GM12864 (cell line): ENCODE measurements at places on chromosomes 7 and 10.

DNA sequence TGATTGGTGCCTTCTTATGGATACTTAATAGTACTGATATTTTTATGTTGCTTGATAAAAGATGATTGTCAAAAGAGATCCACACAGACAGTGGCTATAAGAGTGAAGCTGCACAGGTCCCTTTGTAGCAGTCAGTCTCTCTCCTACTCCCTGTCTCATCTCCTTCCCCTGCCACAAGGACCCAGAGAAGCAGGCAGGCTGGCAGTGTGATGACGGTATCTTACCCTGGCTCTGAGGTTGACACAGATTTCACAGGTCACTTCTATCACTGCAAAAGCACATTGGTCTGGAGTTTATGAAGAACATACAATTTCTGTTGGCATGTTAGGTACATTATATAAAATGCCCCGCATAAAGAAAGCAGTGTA lies 64.4 kb upstream of the AHR start:
- DNase-seq = no peak

GRCh38 chr7:16652888-16653287 lies 6.9 kb downstream of the BZW2 start:
- DNase-seq = no peak

DNA sequence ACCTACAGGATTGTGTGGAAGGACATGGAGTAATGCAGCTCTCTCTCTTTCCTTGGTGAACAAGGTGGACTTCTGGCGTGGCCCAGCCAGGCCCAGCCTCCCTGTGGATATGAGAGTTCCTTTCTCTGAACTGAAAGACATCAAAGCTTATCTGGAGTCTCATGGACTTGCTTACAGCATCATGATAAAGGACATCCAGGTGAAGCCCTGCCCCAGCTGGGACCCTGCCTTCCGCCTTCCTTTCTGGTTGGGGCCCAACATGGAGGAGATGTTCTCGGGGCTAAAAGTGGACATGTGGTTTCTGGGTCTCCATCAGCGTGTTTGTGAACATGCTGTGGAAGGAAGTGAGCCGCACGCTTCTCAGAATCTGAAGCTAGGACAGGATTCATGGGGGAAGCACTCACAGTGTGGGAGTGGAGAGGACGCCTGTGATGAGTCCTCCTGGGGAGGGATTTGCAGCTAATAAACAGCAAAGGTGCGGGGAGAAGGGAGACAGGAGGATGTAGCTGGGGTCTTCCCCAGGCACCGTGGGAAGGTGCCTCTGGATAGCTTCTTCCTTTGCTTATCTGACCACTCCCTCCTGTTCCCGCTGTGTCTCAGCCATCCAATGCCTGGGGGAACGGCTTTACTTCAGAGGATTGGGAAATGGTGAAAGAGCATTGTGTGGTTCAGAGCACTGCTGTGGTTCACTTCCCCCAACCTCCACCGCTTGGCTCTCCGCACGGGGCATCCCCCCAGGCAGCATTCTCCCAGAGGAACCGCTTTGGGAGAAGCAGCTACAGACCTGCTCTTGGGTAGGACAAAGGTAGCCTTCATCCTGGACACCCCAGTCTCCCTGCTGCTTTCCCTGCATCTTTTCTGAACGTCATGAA lies 5.5 kb downstream of the CPA5 start:
- DNase-seq = no peak

DNA sequence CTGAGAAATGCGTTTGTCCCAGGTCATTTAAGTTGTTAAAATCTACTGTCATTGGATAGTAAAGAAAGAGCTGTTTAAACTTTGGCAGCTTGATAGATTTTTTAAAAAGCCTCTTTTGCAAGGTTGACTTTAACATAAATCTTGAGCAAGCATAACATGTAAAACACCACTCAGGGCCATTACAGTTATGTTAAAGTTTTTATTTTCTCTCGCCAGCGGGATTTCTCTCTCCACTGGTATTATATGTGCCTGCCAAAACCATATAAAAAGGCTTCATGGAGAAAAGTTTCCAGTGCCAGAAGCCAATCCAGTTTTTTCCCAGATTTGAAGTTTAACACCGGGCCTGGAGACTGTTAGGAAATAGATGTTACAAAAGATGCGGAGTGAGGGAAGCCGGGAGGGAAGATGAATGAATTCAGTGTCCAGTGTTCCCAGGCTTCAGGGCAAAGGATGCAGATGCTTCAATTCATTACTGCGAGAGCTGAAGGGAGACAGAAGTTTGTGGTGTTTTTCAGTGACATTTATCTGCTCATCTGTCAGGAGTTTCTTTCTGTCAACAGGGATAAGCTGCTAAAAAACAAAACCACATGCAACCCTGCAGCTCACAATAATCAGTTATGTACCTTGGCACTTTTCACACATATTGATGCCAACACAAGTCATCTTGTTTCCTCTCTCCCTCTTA lies 155.5 kb downstream of the SPAG6 start:
- no peak for DNase-seq

DNA sequence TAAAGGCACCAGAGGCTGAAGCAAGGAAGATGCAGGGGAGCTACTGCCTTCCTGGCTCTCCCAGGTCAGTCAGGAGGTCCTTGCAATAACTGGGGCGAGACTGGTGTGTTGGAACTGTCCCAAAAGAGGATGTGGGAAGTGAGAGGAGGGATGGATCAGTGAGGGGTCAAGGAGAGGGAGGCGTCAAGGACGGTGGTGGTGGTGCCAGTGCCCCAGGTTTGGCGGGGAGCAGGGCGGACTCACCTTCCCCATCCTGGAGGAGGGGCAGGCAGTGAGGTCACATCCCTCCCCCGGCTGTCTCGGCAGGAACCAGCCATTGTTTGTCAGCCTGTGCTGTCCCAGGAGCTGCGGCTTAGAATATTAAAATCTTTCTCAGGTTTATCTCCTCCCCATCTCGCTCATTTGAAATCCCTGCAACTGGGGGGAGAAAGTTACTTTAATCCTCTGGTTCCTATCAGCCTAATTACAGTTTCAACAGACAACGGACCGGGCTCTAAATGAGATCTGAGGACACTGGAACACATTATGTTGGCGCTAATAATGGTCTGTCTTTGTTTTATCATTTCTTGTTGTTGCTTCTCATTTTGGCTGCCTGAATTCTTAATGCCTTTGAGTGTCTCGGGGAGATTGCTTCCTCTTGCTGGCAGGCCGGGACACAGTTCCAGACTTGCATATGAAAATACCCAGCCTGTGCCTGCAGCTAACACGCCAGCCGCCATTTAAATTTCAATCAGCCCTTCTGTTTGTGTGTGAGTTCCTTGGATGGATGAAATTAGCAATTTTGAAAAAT lies 387.5 kb downstream of the RPS24 start:
- no peak for DNase-seq

- DNase-seq = no peak
These were observed 197.6 kb downstream of the DIP2C start for GRCh38 chr10:491667-492424.

DNA sequence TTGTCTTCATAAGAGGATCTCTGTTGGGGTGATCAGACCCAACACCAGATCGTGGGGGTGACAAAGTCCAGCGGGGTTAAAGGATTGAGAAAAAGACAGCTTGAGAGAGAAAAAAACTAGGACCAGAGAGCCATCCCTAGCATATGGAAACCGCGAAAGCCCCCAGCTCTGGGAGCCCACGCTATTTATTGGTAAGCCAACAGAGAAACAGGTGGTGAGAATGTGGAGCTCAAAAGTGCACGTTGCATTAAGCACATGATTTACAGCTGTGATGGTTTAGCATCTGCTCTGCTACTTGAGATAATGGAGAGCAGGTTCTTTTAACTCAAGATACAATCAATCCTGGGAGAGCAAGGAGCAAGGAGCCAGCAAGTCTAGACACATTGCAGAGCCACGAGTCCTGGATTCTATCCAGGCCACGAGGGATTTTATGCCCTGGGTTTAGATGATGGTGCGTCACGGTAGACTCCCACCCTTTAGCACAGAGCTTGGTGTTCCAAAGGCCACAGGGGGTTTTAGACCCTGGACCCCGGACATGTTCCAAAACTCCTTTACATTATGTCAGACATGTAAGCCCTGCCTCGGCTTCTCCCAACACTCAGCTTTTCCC lies 755.2 kb upstream of the SORCS1 start:
- DNase-seq = no peak

- no peak for DNase-seq
These were observed 9.9 kb downstream of the SKIDA1 start for GRCh38 chr10:21515361-21516241.

GRCh38 chr10:24695452-24695851 lies 28.2 kb downstream of the ARHGAP21 start:
- DNase-seq = no peak

GRCh38 chr10:104447331-104447730 lies 93.7 kb downstream of the CFAP58 start:
- no peak for DNase-seq

DNA sequence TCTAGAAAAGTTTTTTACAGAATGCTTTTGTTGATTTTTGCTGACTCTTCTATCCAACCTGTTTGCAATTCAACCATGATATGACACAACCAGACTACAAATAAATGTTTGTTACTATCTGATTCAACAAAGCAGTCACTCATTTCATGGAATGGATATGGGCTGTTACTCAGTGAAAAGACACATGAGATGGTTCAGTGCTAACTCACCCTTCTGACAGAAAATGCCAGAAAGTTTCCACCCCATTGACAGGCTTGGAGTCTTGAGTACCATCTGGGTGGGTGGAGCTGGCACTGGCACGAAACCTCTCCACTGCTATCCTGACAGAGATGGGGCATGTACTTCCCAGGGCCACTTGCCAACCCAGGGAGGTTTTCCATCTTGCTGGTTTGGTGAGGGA lies 39.5 kb downstream of the RBM28 start:
- DNase-seq = no peak

GRCh38 chr7:141943846-141944245 lies 2.9 kb downstream of the CLEC5A start:
- DNase-seq = no peak

GRCh38 chr10:114728325-114728724 lies 70.2 kb upstream of the ABLIM1 start:
- no peak for DNase-seq

DNA sequence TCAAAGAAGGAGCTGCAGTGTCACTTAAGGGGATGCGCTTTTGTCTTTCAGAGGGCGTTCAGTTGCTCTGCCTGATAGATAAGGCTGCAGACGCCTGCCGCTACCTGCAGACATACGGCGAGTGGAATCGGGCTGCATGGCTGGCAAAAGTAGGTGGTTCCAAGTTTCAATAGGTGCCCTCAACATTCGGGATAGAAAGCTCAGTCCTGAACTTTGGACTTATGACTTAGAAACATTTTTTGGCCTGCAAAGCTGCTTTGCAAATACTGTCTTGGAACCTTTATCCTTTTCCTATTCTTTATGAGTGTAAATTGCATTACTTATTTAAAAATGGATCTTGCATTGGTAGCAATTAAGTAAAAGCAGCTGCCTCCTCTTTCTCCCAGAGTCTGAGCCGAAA lies 54.1 kb downstream of the WDR11 start:
- no peak for DNase-seq

DNA sequence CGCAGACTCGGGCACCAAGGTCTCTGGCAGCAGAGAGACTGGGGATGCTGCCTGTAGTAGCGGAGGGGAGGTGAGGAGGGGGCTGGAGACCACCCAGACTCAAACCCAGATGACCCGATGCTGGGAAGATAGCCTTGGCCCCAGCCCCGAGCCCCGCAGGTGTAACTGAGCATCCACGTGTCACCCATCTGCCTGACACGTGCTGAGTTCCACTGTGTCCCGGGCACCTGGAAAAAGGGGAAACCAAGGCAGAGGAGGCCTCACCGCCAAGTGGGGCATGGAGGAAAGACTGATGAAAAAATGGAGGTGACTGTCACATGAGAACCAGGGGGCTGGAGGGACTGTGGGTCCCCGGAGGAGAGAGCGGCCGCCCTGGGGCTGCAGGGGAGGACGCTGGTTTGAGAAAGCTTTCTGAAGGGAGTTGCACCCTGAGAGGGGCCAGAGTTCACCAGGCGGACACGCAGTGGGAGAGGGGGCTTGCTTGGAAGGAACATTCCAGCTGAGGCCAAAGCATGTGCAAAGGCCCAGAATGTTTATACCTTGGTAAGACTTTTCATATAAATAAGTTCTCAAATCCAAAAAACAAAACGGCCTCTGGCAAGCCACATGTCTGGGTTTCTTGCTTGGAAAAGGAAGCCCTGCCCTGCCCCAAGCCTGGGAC lies 27.4 kb upstream of the ELN start:
- no peak for DNase-seq
